Thoracic aorta endothelial cell (primary cell): ENCODE measurements at places on chromosomes 11 and 22. TPM values are rescaled to one million over a fixed set of nuclear protein-coding genes. Genes with fewer than 3 reads are reported as not detected.

The APOL6 gene
- total RNA-seq, result 3.9 and 5.9 TPM in 2 replicates

The LRRN4CL gene
- total RNA-seq, result not detected in 2 replicates

The E2F8 gene
- 9.0 and 12.8 TPM in 2 replicates for total RNA-seq

The SLC22A6 gene
- not detected in 2 replicates for total RNA-seq

The KRTAP5-10 gene
- not detected in 2 replicates for total RNA-seq

The OR51E2 gene
- total RNA-seq, result not detected in 2 replicates

The DTX4 gene
- 0.14 and 0.53 TPM in 2 replicates for total RNA-seq

The DPP3 gene
- total RNA-seq, result 49.6 and 55.1 TPM in 2 replicates

The IFITM2 gene
- total RNA-seq, result 72.5 and 210 TPM in 2 replicates

The SLC15A3 gene
- total RNA-seq, result 2.1 and 2.7 TPM in 2 replicates
